ENCODE measurements at places on chromosomes 7 and 10. TPM values are rescaled to one million over a fixed set of nuclear protein-coding genes. Genes with fewer than 3 reads are reported as not detected.

DNA sequence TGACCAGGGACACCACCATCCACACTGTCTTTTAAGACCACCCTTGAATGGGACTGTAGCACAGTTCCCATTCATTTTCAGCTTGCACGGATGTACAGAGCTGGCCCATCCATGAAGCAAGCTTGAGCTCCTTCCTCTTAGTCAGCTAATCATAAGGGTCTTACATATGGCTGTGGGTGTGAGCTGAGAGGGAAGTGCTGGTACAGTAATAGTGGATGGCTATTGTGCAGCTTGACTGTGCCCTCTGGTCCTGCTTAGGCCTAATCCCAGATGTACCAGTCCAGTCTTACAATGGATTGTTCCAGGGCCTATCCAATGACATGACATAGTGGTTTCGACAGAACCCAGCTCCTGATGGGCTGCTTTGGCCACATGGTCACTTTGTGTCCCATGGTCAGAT, 96.9 kb upstream of the ZNF438 start:
- H3K4me1 ChIP-seq: peaks cover 4% of the 10 kb centered on the region
- H3K4me3 ChIP-seq: no peak overlapping the region
- no peaks in the 10 kb centered on the region for H3K27me3 ChIP-seq
- DNase-seq: peak; percentile 11
- peak overlapping the region; percentile 0 for H3K27ac ChIP-seq

- H3K4me1 ChIP-seq: peaks cover 34% of the 10 kb centered on the region
- H3K27ac ChIP-seq: peak overlapping the region; percentile 99
- peak overlapping the region; percentile 19 for H3K4me3 ChIP-seq
- H3K27me3 ChIP-seq: no peaks in the 10 kb centered on the region
Observed at GRCh38 chr10:86971232-86971991, 3.1 kb downstream of the ADIRF start.

DNA sequence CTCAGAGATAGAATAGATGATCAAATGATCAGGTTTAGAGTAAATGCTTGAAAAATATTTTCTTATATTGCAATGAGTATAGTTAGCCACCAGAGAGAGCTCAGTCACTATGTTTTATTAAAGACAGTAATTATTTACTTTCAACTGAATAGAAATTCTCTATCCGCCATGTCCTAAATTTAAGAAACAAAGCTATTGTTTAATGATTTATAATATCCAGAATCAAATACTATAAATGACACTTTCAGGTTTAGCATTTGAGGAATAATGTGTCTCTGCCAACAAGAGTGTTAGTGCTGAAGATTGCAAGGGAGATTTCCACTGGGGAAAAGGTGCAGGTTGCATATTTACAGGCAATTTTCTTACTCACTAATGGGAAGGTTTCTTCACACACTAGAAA, 184.7 kb downstream of the DGKB start:
- H3K27me3 ChIP-seq: no peaks in the 10 kb centered on the region
- H3K27ac ChIP-seq: no peak overlapping the region
- peak; percentile 5 for DNase-seq
- H3K4me3 ChIP-seq: no peak overlapping the region
- no peaks in the 10 kb centered on the region for H3K36me3 ChIP-seq

- DNase-seq: no peak
- H3K27me3 ChIP-seq: no peaks in the 10 kb centered on the region
- H3K27ac ChIP-seq: no peak overlapping the region
Observed at GRCh38 chr7:152633504-152633903, 42.4 kb downstream of the XRCC2 start.

GRCh38 chr7:7156663-7157062, 25.7 kb upstream of the C1GALT1 start:
- no peaks in the 10 kb centered on the region for H3K27me3 ChIP-seq
- peaks cover 2% of the 10 kb centered on the region for H3K4me1 ChIP-seq
- DNase-seq: no peak
- no peaks in the 10 kb centered on the region for H3K36me3 ChIP-seq
- no peak overlapping the region for H3K27ac ChIP-seq

DNA sequence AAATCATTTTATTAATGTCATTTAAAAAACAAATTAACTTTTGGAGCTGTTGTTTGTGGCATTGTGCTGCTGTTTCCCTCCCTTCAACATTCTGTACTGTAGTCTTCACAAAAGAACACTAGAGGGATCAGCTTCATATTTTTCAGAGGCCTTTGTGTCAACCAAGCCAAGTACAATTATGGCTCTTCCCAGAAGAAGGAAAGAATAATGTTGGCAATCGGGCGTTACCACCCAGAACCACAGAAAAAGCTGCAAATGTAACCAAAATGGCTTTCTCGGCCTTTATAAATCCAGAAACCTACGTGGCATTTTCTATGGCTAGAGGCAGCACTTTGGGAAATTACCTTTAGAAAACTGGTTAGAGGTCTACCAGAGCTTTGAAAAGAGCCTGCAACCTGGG, 98.8 kb upstream of the COL1A2 start:
- H3K27ac ChIP-seq: peak overlapping the region; percentile 92
- H3K4me1 ChIP-seq: peaks cover 31% of the 10 kb centered on the region
- DNase-seq: peak; percentile 92

- no peaks in the 10 kb centered on the region for H3K4me1 ChIP-seq
- no peaks in the 10 kb centered on the region for H3K36me3 ChIP-seq
- H3K27ac ChIP-seq: no peak overlapping the region
- no peaks in the 10 kb centered on the region for H3K27me3 ChIP-seq
- DNase-seq: no peak
Observed at GRCh38 chr7:31906479-31907171, 163.6 kb downstream of the PDE1C start.

- H3K4me3 ChIP-seq: no peak overlapping the region
- H3K36me3 ChIP-seq: no peaks in the 10 kb centered on the region
- no peak overlapping the region for H3K27ac ChIP-seq
- no peaks in the 10 kb centered on the region for H3K4me1 ChIP-seq
- no peak for DNase-seq
Observed at GRCh38 chr7:79531905-79532664, 78.6 kb upstream of the MAGI2 start.

DNA sequence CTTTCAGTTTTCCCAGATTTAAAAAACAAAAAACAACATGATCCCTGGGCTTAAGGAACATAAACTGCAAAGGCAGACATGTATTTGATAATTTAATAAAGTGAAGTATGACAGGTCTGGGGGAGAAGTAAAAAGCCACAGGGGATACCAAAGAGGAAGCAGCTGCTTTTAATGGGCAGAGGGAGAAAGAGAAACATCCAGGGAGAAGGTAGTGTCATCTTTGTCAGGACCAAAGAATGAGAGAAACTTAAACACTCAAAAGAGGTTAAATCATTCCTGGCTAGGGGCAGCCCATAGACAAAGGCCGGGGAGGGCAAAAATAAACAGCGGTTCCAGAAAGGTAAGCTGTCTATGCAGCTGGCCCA, 94.5 kb downstream of the GRB10 start:
- no peak for DNase-seq

- no peak for DNase-seq
- H3K36me3 ChIP-seq: no peaks in the 10 kb centered on the region
- no peak overlapping the region for H3K4me3 ChIP-seq
Observed at GRCh38 chr7:141043616-141044015, 28.9 kb upstream of the MRPS33 start.

DNA sequence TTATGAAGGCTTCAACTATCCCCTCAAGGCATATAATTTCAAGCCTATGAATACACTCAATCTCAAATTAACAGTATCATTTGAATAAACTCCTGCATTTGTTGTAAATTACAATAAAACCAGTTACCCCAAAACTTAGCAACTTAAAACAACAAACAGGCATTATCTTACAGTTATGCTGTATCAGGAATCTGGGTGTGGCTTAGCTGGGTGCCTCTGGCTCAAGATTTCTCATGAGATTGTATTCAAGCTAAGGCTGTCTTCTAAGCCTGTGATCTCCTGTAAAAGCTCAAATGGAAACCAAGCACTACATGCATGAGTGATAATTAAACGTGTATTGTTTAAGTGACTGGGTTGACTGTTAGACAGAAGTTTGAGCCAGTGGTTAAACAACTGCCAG, 341.0 kb upstream of the PHF14 start:
- H3K27ac ChIP-seq: no peak overlapping the region
- H3K27me3 ChIP-seq: no peaks in the 10 kb centered on the region
- no peaks in the 10 kb centered on the region for H3K4me1 ChIP-seq
- no peak for DNase-seq
- no peaks in the 10 kb centered on the region for H3K36me3 ChIP-seq
- no peak overlapping the region for H3K4me3 ChIP-seq

- no peak for DNase-seq
- H3K36me3 ChIP-seq: no peaks in the 10 kb centered on the region
- no peak overlapping the region for H3K27ac ChIP-seq
- no peaks in the 10 kb centered on the region for H3K4me1 ChIP-seq
- H3K27me3 ChIP-seq: no peaks in the 10 kb centered on the region
- H3K4me3 ChIP-seq: no peak overlapping the region
Observed at GRCh38 chr7:142314281-142314680, 56.4 kb upstream of the PRSS58 start.

DNA sequence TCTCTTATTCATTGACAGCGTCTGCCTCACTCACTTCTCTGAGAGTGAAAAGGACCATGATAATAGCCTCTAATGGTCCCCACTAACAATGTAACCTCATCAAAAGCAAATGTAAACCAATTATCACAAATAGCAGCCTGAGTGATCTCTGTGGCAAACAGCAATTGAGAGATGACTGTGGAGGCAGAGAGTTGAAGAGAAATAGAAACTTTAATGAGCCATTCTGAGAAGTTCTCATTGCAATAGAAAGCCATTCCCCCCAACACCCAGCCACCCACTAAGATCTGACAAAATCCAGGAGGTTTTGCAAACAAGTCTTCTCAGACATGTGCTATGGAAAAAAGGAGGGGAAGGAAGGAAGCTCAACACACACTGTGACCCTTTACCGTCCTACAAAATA, 44.2 kb upstream of the RNF148 start:
- no peak overlapping the region for H3K4me3 ChIP-seq
- no peak for DNase-seq
- no peaks in the 10 kb centered on the region for H3K4me1 ChIP-seq
- no peaks in the 10 kb centered on the region for H3K36me3 ChIP-seq
- H3K27me3 ChIP-seq: no peaks in the 10 kb centered on the region
- H3K27ac ChIP-seq: no peak overlapping the region

DNA sequence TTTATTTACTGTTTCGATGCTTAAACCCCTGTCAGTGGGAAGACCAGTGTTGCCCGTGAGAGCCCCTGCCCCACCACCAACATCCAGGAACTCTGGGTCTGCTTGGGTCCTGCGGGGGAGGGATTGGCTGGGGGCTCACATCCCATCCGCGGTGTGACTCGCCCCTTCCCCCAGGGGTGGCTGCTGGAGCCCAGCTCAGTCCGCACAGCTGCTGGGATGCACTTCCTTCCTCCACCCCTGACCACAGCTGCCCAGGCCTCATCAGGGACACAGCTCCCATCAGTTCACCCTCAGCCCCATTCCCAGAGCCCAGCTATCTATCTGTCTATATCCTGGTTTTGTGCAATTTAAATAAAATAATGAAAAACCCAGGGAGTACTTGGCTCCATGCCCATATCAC, 54.5 kb downstream of the JAKMIP3 start:
- no peaks in the 10 kb centered on the region for H3K4me1 ChIP-seq
- no peak for DNase-seq
- H3K4me3 ChIP-seq: no peak overlapping the region
- H3K27me3 ChIP-seq: no peaks in the 10 kb centered on the region
- H3K27ac ChIP-seq: no peak overlapping the region

The PHF14 gene
- total RNA-seq: 29.8 TPM

The CYP51A1 gene
- 784 TPM for total RNA-seq

The ZNF425 gene
- 4.6 TPM for total RNA-seq

Data from fibroblast of lung (primary cell).